ENCODE measurements at places on chromosomes 6 and 20.

GRCh38 chr20:63366390-63367365 is 5.5 kb upstream of the CHRNA4 start:
- DNase-seq, result no peak

- peak; percentile 47 for DNase-seq
Observed at GRCh38 chr6:43246301-43247113, 3.2 kb downstream of the TTBK1 start.

DNA sequence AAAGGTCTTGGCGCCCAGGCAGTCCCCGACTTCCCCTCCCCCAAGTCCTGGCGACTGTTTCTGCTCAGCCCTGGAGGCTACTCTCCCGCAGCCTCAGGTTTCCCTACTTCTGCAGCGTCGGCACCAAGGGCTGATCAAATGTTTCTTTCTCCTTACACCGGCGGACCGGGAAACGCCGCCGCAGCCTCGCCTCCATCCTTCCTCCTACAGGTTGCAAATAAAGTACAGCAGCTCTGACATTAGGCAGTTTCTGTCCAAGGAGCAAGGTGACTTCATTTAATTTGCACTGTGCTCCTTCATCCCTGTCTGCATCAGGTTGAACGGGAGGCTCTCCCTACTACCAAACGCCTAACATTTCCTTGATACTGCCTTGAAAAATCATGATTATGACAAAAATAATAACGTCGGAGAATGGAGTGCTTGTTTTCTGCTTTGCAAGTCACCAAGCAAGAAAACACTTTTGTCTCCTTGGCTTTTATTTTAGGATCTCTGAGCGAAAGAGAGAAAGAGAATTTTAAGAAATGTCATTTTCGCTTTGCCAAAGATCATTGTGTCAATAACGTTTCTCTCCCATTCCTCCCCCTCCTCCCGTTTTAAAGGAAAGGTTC is 1.0 kb downstream of the CLIC5 start:
- DNase-seq, result no peak

- DNase-seq, result no peak
Observed at GRCh38 chr6:52549428-52549827, 27.4 kb downstream of the TRAM2 start.

DNA sequence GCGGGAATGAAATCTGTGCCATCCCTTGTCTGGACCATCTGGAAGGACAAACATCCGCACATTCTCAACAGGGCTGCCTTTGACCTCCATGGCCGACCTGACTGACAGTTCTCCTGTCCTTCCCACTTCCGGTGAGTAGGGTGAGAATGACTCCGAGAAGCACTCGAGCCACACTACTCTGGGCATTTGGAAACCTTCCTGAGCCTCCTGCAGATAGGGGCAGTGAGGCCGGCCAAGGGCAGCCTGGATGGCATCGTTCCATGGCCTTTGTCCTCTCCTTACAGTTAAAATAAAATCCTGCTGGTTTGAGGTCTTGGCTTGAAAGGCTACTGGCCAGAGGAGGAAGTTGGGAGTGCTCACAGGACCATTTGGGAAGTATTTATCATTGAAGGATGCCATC is 70.9 kb upstream of the QKI start:
- DNase-seq, result no peak

GRCh38 chr20:8646716-8647115 is 422.2 kb upstream of the PLCB4 start:
- no peak for DNase-seq

- DNase-seq, result no peak
Observed at GRCh38 chr6:144153971-144154370, 3.7 kb downstream of the STX11 start.

DNA sequence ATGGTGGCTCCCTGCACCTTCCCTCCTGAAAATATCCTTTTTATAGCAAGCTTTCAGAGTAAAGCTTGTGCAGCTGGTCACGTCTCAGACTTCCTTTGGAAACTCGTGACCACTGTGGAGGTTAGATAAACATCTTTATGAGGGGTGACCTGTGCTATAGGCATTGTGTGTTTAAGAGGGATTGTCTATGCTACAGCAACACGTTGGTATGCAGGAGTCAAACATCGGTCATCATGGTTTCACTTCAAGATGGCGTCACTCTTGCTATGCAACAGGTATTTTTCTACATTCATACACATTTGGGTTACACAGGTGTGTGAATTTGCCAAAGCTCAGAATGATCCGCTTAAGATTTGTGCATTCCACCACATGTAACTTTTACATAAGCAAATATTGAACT is 14.6 kb upstream of the BLCAP start:
- DNase-seq, result no peak

- DNase-seq, result peak; percentile 77
Observed at GRCh38 chr6:13762611-13763441, 51.2 kb upstream of the RANBP9 start.

GRCh38 chr6:118080547-118080946 is 173.5 kb downstream of the SLC35F1 start:
- DNase-seq, result no peak

GRCh38 chr6:42907336-42907735 is 8.5 kb upstream of the PTCRA start:
- DNase-seq, result no peak

DNA sequence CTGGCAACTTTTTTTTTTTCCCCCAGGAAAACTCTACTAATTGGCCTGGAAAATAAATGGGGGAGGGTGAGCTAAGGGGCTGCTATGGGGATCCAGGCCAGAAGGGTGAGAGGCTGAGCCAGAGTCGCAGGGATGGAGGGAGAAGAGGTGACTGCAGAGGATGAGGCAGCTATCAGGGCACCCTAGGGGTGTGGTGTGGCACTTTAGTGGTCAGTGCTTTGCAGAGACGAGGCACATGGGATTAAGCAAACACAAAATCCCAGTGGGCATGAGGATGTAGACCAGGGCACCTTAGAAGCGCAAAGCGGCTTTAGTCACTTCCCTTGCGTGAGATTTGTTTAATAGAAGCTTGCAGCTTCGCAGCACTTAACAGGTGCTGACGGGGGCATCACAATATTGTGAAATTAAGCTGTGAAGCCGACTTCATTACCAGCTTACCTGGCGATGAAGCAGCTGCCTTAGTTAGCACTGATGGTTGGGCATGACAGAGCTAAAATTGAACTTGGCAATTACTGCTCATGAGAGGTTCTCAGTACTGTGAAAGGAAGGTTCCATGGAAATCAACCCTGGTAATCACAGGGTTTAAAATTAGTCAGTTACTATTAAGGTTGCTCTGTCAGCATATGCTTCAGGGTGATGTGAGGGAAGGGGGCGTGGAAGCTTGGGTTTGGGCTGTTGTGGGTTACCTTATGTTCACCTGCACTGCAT is 26.0 kb downstream of the TOX2 start:
- DNase-seq, result no peak

- no peak for DNase-seq
Observed at GRCh38 chr6:40882323-40882997, 156.6 kb downstream of the UNC5CL start.

DNA sequence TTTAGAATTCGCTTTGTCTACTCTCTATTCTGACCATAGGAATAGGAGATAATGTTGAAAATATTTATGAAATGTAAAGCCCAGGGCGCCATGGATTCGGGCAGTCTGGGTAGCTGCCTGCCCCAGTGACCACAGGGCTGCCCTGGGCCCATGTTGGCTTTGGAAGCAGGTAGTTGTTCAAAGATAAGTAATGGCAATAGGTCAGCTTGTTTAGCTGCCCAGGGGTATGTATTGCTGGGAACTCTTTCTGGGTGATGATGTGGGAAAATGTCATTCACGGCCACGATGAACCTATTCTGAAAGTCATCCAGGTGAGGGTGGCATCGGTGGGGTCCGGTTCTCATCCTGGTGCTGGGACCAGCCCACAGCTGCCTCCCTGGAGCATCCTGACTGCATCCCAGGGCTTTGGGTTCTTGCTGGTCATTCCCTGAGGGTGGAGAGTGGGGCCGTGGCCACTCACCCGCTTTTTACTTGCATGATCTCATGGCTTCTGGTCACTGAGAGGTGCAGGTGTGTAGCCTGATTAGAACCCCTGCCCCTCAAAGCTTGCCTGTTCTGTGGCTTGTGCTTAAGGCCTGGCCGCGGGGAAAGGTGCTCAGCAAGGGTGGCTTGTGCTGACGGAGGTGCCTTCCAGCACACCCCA is 102.8 kb downstream of the ERMARD start:
- no peak for DNase-seq

DNA sequence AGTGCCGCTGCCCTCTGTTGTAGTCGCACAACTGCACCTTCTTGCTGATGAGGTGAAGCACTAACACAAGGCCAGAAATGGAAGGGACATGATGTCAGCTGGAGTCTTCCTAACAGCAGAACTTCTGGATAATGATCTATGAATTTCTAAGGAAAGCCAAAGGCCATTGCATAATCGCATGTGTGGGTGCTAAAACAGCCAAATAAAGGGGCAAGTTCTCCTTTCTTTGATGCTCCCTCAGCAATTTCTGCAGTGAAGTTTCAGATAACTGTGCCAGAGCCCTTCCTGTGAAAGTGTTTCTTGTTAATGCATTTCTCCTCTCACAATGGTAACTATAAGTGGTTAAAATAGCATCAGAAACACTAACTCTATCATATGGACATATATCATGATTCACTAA is 8.0 kb upstream of the F13A1 start:
- peak; percentile 85 for DNase-seq

- DNase-seq, result peak; percentile 69
Observed at GRCh38 chr6:153073841-153074240, 57.2 kb downstream of the RGS17 start.

- DNase-seq, result no peak
Observed at GRCh38 chr6:74320715-74321114, 624.7 kb downstream of the CD109 start.

DNA sequence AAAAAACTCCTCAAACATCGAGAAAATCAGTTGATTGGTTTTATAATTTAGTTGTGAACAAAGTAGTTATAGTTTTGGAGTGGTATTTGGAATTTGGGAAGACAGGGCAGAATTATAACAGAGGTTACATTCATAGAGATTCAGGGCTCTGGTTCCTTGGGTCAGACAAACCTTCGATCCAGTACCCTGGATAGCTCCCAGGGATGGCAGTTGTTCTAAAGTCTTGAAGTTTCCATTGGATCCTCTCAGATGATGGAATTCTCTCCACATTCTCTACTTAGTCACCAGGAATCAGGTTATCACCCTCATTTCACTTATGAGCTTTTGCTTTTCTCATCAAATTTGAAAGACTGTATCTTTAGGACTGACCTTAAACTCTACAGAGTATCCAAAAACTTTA is 285.1 kb downstream of the CENPW start:
- DNase-seq, result no peak

DNA sequence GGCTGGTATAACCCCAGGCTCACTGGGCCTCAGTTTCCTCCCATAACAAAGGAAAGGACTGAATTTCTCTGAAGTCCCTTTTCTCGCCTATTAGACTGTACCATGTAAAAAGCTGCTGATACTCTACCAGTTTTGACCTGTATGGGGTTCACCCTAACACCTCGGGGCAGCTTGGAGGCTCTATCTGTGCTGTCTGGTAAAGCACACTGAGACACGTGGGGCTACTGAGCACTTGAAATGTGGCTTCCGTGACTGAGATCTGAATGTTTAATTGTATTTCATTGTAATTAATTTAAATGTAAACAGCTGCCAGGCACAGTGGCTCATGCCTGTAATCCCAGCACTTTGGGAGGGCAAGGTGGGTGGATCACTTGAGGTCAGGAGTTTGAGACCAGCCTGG is 24.0 kb downstream of the BMP7 start:
- no peak for DNase-seq

- DNase-seq, result no peak
Observed at GRCh38 chr6:79872303-79872702, 75.0 kb downstream of the ELOVL4 start.

GRCh38 chr6:121652726-121653623 is 217.5 kb downstream of the GJA1 start:
- peak; percentile 53 for DNase-seq

GRCh38 chr6:137412562-137412961 is 81.6 kb downstream of the OLIG3 start:
- no peak for DNase-seq

- no peak for DNase-seq
Observed at GRCh38 chr20:33411711-33412483, 10.6 kb upstream of the CDK5RAP1 start.

GRCh38 chr6:126923807-126924206 is 194.7 kb upstream of the RSPO3 start:
- DNase-seq, result no peak

DNA sequence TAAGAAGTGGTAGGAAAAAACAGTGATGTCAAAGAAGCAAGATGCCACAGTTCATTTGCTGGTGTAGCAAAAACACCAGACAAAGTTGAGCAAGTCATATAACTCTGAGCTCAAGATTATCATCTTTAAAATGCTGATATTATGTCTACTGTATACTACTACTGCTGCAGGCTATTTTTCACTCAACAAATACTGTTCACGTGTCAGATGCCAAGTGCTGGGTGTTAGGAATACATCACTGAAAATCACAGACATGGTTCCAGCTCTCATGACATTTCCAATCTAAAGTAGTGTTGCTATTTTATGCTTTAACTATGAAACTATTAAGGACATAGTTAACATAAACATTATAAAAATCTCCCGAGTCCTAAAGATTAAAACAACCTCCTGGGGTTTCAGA is 163.0 kb downstream of the NKAIN2 start:
- no peak for DNase-seq

DNA sequence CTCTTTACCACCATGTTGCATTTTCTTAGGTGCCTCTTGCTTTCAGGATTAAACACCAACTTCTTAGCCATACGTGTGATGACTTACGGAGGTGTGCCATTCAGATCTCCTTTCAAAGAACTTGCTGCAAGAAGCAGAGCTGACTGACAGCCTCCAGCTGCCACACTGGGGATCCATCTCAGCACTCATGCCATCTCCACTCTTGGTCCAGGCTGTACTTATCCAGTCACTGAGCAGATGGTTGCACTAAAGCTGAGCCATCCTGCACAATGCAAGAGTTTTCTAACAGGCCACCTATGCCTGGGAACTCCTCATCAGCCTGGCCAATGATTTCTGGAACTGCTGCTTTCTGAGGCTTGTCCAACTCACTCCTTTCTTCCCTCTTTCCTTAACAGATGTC is 31.4 kb upstream of the KIF6 start:
- no peak for DNase-seq

DNA sequence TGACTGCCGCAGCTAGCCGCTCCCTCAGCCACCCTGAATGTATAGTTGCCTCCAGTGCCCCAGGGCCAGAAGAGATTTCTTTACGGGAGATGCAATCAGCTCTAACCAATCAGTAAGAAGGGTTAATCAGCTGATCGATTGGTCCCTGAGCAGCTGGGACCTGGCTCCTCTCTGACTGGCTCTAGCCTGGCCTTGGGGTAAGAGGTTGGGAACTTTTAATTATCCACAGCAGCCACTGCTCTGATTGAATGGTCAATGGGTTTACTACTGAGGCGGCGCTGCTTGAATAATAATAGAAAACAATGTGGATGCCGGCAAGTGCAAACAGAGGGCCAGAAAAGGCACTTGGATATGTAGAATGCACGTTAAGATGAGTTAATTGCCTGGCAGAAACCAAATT is 99.8 kb downstream of the TFAP2A start:
- DNase-seq, result no peak

GRCh38 chr6:139485742-139486475 is 111.5 kb upstream of the CITED2 start:
- no peak for DNase-seq
